ENCODE measurements at places on chromosomes 16 and 17.

DNA sequence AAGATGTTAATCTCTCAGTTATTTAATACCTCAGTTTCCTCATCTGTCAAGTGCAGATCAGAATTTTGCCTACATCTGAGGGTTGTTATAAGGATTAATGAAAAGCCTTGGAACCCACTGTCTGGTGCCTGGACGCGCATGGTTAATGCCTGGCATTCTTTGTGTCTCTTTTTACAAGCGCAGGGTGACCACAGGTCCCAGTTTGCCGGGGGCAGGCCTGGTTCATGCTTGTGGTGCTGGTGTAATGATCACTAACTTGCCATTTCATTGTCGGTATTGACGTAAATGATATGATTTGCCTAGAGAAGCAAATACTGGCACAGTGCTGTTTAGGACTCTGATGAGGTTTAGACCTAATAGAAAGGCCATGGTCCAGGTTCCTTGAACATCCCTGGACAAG, 23.1 kb downstream of the MRC2 start:
- no peak for DNase-seq

DNA sequence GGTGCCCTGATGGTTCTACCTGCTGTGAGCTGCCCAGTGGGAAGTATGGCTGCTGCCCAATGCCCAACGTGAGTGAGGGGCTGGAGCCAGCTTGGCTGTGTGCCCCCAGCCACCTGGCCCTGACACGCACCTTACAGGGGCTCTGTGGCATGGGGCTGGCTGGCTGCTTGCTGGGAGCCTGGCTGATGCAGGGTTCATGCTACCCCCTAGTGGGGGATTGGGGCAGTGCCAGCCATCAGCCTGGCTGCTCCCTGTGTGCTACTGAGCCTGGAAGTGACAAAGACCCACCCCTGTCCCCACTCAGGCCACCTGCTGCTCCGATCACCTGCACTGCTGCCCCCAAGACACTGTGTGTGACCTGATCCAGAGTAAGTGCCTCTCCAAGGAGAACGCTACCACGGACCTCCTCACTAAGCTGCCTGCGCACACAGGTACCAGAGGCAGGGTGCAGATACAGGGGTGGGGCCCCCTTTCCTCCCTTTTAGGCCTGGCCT, 5.7 kb downstream of the GRN start:
- peak; percentile 58 for DNase-seq

DNA sequence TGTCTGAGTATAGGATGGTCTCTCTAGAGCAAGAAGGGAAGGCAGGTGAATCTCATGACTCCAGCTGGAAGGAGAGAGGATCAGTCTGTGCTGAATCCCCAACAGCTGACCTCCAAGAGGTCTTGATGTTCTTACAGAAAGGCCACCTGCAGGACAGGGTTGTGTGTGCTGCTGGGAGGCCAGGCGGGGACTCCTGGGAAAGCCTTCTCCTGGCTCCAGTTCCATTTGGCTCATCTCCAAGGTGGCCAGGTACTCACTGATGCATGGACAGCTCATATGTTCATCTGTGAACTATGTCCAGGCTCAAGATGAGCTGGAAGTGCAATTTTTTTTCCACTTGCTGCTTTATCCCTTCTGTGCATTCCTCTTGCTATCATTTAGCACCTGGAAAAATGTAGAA, 730.2 kb upstream of the RBFOX1 start:
- no peak for DNase-seq

GRCh38 chr16:82864332-82865040, 237.7 kb downstream of the CDH13 start:
- no peak for DNase-seq

DNA sequence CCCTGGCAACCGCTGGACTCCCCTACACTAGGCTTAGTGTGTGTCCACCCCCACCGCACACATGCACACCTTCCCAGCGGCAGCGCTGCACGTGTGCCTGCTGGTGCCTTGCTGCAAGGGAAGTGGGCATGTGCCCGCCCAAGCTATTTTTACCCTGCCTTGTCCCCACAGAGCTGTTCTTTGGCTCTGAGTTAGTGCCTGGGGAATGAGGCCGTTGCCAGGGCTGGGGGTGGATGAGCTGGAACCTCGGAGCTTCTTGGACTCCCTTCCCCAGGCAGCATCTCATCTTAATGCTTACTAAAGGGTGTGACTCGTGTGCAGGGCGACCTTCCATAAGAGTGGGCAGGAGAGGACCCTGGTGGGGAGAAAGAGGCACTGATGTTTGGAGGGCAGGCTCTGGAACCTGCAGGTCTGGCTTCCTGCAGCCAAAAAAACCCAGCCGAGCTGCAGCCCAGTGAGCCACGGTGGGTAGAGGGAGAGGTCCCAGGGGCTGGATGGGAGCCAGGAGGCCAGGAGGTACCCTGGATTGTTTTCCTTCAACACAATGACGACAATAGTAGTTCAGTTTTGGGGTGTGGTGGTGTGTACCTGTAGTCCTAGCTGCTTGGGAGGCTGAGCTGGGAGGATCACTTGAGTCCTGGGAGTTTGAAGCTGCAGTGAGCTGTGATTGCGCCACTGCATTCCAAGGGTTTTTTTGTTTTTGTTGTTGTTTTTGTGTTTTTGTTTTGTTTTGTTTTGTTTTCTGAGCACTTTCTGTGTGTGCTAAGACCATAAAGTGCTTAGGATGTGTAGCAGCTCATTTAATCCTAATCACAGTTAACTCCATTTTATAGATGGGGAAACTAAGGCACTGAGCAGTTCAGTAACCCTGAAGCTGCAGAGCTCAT, 119.1 kb downstream of the RAB11FIP4 start:
- DNase-seq: no peak

DNA sequence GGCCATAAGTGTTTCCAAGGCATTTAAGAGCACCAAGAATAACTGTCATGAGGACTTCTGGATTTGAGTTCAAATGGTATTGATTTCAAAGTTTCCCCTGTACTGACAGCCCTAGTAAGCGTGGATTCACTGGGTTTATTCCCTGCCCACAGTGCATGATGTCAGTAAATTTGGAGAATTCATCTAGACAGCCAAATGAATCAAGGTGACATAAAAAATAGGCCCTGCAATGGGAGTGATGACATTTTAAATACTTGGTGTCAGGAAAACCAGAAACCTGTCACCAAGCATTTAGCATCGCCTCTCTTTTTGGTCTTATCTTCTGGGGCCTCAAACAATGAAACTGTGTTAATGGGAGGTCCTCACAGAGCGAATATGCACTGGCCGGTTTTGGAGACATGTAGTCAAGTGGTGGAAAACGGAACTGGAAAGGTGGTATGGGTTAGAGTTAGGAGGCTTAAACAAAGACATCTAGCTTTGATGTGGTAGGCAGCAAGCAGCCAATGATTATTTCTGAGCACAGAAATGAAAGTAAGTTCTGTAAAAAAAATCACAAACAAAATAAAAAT, 29.1 kb downstream of the COG4 start:
- DNase-seq: no peak

DNA sequence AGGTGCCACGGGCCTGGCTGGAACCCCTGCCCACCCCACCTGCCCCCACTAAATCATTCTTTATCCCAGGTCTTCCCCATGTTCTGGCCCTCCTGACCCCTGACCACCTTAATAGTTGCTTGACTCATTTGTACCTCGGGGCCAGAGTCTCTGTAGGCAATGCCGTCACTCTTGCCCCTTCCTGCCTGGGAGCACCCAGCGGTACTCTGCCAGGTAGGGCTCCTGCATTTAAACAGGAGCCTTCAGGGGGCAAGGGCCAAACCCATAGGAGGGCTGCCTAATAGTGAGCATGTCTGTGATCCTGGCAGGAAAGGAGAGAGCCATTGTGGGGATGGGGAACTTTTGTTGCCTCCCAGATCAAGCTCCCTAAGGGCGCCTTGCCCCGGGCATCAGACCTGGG, 8.8 kb upstream of the ITGA3 start:
- DNase-seq: no peak

DNA sequence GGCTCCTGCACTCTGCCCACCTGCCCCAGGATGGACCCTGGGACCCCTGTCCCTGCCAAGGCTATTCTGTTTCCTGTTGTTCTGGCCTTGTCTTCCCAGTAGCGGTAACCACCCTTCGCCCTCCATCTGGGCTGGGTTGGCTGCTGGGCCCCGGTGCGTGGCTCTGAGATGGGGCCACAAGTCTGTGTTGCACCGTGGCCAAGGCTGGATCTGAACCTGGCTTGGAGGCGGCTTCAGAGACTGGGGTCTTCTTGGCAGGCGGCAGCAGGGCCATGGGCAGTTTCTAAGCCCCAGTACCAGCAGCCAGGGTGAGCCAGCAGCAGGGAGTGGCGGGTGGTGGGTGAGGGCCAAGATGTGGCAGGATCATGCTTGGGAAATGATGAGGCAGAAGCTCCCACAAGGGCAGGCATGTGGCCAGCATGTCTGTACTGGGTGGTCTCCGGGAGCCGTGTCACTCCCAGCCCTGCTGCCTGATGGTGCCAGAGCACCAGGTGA, 12.6 kb downstream of the MAP2K3 start:
- no peak for DNase-seq

DNA sequence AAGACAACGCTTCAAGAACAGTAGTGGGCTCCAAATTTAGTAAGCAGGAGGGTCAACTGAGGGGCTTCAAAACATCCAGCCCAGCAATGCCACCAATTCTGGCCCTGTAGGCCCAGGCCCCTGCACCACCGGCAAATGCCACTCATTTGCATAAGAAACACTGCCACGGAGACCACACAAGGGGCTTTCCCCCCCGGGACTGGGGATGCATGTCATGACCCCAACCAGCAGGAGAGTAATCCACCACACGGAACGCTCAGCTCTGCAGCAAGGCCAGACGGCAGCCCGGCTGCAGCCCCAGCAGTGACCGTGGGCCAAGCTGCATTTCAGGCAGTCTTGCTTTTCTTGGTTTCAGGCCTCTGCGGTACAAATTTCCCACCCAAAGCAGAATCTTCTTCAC, 14.1 kb downstream of the TMEM11 start:
- no peak for DNase-seq

GRCh38 chr17:55063885-55064874, 95.6 kb downstream of the STXBP4 start:
- DNase-seq: no peak

DNA sequence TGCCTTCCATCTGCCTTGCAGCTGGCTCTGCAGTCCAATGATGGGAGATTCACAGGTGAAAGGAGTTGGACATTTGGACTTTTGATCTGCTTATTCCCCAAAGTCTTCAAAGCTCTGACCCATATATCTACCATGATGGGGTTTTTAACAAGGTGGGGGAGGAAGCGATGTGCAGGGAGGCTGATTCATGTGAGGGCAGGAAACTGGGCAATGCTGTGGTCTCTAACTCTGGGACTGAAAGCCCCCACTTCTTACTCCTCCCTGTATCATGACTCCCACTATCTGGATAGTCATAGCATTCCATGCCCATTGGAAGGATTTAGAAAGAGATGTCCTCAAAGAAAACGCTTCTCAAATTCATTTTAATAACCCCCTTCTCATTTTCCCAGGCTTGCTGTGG, 16.3 kb downstream of the HOXB1 start:
- DNase-seq: no peak

GRCh38 chr17:66975614-66976378, 11.3 kb downstream of the CACNG4 start:
- no peak for DNase-seq

All from T-helper 2 cell (primary cell).